ENCODE measurements at places on chromosomes 5 and 9.

DNA sequence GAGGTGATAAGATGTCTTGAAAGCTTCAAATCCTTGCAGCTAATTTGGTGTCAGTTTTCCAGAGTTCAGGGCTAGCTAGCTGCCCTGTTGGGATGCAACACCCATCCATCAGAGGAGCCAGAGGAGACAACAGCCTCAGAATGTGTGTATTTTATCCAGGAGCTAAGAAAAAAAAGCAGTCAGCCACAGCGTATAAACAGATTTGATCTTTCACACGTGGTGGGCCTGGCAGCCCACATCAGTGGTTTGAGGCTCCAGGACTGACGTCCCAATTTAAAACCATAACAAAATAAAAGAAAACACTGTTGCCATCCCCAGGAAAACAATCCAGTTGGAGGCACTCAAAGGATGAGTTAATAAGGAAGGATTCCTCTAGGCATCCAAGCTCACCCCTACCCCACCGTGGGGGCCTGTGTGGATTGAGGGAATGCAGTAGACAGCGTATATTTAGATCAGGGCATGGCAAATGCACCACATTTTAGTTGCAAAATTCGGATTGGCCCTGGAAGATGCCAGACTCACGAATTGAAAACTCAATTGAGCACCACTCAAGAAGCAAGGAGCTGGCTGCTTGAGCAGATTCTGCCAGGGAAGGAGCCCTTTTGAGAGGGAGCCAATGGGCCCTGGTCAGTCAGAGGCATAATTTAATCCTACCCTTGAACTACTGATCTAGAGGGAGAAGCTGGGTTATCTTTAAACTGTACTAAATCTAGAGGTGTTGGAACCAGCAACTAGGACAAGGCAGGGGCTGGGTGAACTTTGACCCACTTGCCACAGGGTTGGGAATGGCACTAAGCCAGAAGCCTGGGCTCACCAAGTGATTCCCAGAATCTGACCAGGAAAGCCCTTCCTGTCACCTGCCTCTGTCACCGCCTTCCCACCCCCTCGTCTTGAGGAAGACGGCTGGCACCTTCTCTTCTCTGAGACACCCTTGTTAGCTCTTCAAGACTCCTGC, 17.5 kb downstream of the ADRA1B start:
- no peak for DNase-seq

DNA sequence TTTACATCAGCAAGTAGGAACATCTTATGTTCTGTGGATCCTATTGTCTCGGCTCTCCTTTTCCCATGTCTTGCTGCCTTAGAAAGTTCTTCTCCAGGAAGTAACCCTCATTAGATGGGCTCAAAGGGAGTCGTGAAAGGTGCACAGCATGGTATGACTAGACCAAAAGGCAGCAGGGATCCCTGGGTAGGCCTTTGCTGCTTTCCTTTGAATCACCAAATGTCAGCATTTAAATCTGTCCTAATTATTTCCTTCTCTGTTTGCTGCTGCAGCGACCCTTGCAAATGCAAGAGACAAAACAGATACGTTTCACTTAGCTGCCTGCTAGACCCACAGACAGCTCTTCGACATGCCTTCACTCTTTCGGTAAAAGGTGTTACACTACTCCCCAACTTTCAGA, 218.4 kb downstream of the ACTL7B start:
- no peak for DNase-seq

DNA sequence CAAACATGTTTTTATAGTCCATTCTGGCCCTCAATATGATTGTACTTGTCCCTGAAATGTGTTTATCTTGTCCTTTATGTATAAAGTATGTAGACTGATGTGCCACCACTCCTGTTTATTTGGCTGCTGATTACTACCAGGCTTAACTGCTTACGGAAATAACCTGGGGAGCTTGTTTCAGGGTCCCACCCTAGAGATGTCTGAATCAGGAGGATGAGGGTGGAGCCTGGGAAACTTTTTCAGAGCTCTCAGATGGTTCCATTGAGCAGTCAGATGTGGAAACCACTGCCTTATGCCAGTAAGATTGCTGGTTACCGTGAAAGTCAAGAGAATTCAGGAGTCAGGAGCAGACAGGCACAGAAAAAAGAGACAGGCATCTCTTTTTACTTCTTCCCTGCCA, 19.2 kb downstream of the SLC23A1 start:
- DNase-seq = no peak

GRCh38 chr9:87595610-87596009, 97.9 kb downstream of the DAPK1 start:
- DNase-seq = no peak

DNA sequence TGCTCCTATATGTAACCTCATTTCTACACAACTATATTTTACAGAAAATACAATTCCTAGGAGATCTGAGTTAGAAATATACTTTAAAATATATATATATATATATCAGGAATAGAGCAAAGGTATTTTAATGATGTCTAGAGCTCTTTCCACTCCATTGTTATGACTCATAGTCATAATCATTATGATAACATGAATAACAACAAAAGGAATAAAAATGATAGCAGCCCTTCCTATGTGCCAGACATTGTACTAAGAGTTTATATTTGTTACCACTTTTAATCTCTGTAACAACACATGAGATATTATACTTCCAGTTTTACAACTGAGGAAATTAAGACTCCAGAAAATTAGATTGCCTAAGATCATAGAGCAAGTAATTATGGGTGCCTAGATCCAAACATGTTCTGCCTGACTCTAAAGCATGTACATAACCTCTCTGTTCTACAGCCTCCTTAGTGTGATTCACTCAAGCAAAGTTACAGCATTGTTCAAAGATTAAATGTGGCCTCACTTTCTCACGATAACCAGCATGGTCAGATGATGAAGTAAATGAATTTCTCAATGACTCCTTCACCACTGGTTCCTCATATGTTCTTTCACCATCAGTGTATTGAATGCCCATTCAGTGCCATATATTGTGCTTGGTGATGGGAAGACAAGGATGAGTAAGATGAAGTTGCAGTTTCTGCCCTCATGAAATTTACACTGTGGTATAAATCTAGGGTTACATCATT, 452.1 kb downstream of the EFNA5 start:
- DNase-seq = no peak

DNA sequence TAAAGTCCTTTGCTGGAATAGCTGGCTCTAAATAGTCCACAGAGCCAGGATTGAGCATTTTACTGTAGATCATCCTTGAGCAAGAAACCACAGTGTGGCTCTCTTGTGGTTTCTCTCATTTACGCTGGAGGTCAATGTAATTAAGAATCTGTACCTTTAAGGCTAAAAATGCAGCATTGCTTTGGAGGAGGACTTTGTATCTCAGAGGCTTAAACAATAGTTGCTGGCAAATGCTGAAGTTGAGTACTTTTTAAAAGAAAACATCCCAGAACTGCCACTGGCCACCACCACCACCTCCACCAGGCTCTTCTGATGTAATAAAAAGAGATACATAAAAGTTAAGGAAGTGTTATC, 177.3 kb upstream of the ADAMTSL1 start:
- no peak for DNase-seq

DNA sequence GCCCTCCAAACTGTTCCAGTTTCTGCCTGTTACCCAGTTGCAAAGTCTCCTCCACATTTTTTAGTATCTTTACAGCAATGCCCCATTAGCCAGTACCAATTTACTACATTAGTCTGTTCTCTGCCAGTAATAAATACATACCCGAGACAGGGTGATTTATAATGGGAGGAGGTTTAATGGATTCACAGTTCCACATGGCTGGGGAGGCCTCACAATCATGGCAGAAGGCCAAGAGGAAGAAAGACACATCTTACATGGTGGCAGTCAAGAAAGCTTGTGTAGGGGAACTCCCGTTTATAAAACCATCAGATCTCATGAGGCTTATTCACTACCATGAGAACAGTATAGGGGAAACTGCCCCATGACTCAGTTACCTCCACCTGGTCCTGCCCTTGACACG, 600.7 kb upstream of the CDH6 start:
- DNase-seq = no peak

GRCh38 chr9:20551835-20552234, 70.5 kb downstream of the MLLT3 start:
- DNase-seq = no peak

DNA sequence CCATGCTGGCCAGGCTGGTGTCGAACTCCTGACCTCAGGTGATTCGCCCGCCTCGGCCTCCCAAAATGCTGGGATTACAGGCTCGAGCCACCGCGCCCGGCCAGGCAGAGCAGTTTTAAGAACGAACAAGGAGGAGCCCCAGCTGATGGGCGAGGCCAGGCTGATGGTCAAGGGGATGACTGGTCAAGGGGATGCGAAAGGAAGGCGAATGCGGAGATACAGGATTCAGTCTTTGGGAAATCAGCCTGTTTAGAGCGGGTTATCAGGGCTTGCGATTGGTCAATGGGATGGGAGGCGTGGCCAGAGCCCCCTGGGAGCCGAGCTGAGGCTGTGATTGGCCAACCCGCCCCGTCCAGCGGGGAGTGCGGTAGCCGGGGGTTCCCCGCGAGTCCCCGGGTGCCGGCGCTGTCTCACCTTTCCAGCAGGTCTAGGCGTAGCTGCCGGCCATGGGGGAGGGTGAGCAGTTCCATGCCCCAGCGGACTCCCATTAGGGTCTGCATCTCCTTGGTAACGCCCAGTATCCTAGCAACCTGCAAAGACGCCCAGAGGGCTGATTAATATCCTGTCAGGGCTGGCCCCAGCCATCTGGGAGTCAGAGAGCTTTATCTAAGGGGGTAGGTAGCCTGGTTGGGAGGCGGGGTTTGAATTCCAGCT, 7.5 kb upstream of the TOR2A start:
- DNase-seq = peak; percentile 80

DNA sequence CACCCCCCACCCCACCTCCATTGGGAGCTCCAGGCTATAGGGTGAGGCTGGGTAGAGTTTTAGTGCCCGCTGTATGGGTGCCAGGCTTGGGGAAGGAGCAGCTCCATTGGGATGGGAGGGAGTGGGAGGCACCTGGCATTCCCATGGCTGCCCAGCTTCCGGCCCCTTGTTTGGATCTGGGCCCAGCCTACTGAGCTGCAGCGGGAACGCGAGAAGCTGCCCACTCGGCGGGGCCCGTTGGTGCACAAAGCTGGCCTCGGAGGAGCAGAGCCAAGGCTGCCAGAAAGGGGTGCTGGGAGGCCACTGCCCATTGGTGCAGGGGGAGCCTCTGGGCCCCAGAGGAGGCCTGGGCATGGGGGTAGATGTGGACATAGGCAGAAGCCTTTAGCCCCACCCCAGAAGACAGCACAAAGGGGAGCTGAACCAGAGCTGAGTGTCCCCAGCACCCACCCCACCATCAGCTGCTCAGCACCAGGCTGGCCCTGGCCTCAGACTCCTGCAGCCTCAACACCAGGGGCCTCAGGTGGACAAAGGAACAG, 4.4 kb downstream of the LCN9 start:
- DNase-seq = peak; percentile 62

DNA sequence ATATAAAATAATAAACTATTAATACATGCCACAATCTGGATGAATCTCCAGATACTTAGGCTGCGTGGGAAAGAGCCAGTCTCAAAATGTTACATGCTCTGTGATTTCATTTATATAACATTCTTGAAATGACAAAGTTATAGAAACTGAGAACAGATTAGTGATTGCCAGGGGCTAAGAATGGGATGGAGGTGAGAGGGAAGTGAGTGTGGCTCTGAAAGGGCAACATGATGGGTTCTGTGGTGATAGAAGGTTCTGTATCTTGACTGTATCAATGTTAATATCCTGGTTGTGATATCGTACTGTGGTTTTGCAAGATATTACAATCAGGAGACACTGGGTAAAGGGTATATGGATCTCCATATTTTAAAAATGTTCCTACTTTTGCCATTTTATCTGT, 50.7 kb downstream of the SPEF2 start:
- DNase-seq = no peak

DNA sequence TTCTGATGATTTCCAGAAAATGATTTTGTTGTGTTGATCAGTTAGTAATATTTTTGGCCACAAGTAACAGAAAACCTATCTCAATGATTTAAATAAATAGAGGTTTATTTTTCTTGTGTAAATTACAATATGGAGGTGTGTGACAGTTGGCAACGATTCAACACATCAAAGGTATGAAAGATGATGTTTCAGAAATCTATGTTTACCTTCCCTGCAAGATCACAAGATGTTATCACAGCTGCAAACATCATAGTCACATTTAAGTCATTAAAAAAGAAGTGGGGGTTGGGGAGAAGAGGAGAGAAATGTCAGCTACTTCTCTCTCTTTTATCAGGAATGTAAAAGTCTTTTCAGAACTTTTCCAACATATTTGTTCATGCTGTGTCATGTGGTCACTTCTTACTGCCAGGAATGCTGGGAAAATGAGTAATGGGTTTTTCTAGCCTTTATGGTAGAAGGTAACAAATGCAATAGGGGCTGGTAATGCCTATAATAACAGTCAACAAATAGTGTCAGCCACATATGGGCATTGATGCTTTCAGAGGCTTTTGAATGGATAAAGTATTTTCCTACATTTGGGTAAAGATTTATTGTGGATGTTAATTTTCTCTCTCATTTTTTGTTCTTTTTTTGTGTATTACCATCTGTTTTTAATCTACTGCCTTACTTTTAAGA, 742.7 kb downstream of the TLE1 start:
- DNase-seq = no peak

- no peak for DNase-seq
These were observed 24.8 kb downstream of the CDC37L1 start for GRCh38 chr9:4704129-4704528.

DNA sequence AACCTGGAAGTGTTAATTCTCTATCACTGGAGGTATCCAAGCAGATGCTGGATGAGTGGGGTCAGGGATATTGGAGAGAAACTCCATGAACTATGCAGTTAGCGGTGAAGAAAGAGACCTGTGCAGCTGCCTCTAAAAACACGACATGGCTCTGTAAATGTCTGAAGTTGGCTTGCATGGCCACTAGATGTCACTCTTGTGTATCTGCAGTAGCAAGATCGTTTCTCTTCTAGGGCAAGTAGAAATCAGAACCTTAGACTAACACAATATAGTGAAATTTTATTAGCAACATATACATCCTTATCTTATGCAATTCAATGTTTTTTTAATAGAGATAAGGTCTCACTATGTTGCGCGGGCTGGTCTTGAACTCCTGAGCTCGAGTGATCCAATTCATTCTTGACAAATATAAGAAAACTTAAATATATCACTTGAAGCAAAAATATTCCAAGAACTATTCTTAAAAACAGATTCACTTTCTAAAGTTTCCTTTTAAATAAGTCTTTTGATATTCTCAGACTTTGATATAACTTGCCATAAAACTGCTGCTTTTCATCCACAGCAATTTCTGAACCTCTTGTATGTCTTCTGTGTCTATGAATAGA, 2.9 kb downstream of the OR2S2 start:
- peak; percentile 62 for DNase-seq

- peak; percentile 60 for DNase-seq
These were observed 212.6 kb upstream of the MSX2 start for GRCh38 chr5:174511714-174512253.

- no peak for DNase-seq
These were observed 32.6 kb downstream of the GABRB2 start for GRCh38 chr5:161513942-161514341.

GRCh38 chr9:34458959-34459340, 345 bp downstream of the DNAI1 start:
- DNase-seq = no peak
